ENCODE measurements at places on chromosomes 3 and 15.

GRCh38 chr3:834679-835078, 258.1 kb upstream of the CNTN6 start:
- DNase-seq = no peak

DNA sequence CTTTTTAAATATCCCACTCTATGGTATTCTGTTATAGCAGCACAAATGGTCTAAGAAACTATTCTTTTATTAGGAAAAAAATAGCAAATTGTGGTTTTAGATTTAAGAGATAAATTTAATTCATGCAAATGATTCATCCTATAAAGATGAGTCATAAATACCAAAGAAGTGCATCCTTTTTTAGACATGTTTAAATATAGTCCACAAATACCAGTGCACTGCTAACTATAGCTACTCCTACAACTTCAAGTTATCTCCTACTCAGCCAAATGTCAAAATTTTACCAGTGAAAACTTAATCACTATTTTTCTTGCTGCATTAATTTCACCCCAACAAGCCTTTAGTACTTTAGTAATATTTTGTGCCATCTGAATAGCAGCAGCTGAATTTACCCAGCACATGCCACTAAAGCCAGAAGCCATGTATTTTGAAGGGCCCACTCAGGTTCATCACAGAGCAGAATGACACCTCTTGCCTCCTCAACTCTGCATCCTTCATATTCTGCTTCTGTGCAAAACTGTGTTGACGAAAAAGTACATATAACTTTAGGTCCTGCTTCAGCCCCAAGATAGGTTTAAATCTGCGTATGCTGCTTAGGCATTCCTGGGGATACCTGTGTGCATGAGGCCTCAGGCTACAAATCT, 24.9 kb downstream of the CX3CR1 start:
- no peak for DNase-seq

- DNase-seq = no peak
Measured at GRCh38 chr3:175777495-175777894, 918.4 kb downstream of the NAALADL2 start.

- no peak for DNase-seq
Measured at GRCh38 chr3:100609305-100609704, at the start of gene ADGRG7. Gene ADGRG7 (plus strand): TSS chr3:100609601. CDS start chr3:100609857, 256 bp downstream.

GRCh38 chr3:145698250-145698649, 462.7 kb downstream of the PLOD2 start:
- no peak for DNase-seq

Measured in NCI-H774 (cell line).